HS-5 (cell line): ENCODE measurements at places on chromosomes 6 and 20.
A peak's percentile ranks its signal among the peaks of the same experiment; 100 is the strongest.

DNA sequence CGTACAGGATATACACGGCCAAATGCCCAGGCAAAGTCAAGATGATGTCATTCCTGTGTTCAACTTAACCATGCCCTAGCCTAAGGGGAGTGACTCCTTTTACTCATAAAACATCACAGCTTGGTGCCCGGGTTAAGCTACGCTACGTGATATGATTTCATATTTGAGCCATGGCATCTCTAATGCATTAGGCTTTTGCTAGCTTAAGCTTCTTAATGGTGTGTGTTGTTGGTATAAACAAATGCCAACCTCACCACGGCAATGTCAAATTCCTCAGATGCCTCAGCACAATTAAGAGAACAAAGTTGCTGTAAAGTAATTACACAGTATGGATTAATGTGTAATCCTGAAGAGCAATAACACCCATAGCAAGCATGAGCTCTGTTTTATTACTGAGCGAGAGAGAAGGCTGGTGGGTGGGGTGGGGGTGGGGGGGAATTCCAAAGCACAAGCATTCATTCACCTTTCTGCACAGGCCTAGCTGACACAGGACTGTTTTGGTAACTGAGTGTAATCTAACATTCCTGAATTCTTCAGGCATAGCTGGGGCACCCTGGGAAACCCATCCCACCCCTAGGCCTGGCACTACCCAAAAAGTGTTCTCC is 44.7 kb upstream of the CNKSR3 start:
- DNase-seq: no peak

DNA sequence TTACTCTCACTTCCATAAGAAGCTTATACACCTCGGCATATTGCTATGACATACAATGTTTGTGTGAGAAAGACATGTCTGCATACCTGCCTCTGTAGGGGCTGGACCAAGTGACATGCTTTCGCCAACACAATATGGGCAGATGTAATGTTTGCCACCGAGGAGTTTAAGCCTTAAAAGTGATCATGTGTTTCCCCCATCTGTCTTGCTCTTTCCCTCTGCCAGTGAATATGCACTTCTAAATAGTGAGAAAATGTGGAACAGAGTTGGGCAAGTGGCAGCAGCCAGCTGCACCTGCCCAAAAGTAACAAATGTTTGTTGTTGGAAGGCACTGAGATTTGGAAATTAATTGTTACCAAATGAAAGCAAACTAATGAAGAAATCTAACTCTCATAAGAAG is 274.8 kb upstream of the BTBD3 start:
- DNase-seq: no peak

DNA sequence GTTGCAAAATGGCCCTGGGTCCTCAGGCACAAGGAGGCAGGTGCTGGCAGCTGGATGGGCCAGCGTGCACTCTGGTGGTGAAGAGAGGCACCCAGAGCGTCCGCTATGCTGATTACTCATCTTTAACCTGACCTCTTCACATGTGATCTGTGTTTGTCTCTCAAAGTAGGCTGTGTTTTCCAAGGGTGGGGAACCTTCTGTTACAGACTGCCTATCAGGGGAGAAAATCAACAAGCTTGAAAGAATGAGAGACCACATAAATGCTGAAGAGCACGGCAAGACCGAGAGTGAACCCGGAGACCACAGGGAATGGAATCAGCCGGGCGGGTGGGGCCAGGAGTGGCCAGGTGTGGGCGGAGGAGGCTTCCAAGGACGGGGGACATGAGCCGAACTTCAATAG is 16.2 kb downstream of the BNIP5 start:
- no peak for DNase-seq

GRCh38 chr6:7341989-7342742 is 29.2 kb upstream of the SSR1 start:
- DNase-seq: peak; percentile 6

DNA sequence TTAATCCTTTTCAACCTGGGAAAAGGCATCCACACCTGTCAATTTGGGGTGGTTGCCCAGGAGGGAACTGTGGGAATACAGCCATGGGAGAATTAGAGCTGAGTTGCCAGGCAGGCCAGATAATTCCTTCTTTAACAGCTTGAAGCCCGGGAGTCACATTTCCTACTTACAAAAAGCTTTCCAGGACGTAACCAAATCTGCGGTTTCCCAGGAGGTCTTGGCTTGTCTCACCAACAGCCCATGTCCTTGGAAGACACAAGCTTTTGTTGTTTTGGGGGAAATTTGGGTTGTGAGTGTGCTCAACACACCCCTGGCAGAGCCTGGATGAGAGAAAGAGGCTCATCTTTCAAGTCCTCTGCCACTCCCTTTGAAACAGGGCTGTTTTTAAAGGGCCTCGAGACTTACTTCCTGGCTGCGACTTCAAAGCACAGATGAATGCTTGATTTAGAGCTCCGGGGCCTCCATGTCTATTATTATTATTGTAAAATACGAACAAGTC is 465.9 kb upstream of the BTBD3 start:
- no peak for DNase-seq
